Small intestine (tissue), 16 donors: ENCODE measurements at places on chromosomes 4 and X. TPM values are rescaled to one million over a fixed set of nuclear protein-coding genes. Genes with fewer than 3 reads are reported as not detected.

- DNase-seq, result no peak
Observed at GRCh38 chr4:156685308-156685707, 286.3 kb downstream of the PDGFC start.

DNA sequence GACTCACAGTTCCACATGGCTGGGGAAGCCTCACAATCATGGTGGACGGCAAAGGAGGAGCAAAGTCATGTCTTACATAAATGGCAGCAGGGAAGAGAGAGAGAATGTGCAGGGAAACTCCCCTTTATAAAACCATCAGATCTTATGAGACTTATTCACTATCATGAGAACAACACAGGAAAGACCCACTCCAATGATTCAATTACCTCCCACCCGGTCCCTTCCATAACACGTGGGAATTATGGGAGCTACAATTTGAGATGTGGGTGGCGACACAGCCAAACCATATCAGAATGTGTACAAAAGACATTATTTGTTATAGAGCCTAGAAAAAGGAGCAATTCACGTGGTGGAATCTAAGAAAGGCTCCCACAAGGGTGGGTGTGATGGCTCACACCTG, 10.8 kb upstream of the HERC6 start:
- DNase-seq, result no peak

- peak; percentile 59 for DNase-seq
Observed at GRCh38 chrX:35890699-35891098, 28.8 kb upstream of the CFAP47 start.

- DNase-seq, result no peak
Observed at GRCh38 chrX:77742788-77743476, 43.1 kb downstream of the ATRX start.

DNA sequence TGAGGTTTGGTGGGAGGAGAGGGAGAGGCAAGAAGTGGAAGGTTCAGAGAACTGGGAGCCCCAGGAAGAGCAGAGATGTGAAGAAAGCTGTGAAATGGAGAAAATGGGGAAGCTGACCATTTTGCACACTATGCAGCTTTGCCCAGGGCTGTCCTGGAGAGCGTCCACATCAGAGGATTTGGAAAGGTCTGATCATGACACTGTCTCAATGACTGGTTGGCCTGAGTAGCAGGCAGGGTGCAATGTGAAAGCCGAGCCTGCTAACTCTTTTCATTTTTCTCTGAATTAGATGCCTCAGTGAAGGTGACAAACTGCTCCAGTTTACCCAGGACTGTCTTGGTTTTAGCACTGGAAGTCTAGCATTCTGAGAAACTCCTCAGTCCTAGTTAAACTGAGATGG, 330.1 kb upstream of the RPS6KA3 start:
- no peak for DNase-seq

GRCh38 chr4:109942292-109942926, 29.7 kb downstream of the EGF start:
- no peak for DNase-seq

GRCh38 chr4:128468123-128468989, 180.7 kb upstream of the PGRMC2 start:
- peak; percentile 93 for DNase-seq

DNA sequence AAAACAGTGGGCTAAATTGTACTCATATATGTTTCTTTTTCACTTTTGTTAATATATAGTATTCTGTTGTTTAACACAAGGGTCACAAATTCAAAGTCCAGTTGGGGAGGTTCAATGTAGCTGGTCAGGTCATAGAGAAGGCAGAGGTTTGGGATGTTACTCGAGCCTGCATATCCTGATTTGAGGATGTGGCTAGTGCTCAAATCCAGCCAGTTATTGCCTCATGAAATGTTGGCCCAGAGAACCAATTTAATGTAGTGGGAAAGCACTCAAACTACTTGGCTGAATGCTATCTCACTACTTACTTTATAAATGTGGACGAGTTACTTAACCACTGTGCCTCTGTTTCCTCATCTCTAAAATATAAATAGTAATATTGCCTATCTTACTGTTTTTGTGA, 12.5 kb downstream of the USO1 start:
- DNase-seq, result no peak

DNA sequence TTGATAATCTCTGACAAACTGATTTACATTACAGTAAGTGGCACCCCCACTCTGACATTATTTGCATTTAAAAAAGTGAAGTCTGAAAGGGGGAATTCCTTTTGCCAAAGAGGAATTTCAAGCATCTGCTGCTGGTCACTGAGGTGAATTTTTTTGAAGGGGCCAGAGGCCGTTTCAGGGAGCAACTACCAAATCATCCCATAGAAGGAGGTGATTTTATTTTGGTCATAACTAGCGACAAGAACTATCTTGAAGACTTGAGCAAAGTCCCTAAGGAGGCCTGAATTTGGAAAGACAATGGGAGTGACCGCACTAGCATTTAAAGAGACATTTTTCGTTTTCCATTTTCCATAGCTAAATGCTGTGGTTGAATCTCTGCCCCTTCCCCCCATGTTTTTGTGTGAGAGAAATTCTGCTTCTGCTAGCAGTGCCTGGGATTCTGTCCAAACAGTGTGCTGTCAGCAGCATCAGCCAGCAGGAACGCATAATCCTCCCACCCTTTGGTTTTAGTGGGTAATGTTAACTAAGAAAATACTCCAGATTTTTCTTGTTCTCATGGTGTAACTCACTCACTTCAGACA, 110.1 kb upstream of the MED14 start:
- no peak for DNase-seq

- DNase-seq, result no peak
Observed at GRCh38 chrX:66013194-66013816, 26.6 kb downstream of the VSIG4 start.

DNA sequence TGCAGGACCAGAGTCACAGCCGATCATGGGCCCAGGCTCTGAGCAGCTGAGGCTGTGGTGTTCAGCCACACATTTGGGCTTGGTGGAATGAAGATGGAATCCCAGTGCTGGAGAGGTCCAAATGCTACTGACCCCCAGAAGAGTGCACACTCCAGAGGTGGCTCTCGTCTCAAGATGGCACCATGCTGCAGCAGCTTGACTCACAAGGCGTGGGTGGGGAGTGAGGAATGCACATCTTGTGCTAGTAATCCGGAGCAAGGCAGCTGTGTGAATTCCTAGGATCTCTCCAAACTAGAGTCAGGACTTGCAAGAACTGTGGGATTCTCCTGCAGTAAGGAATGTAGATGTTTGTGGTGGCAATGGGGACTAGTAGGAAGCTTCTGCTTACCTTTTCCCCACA, 28.7 kb downstream of the RAB28 start:
- no peak for DNase-seq

- DNase-seq, result no peak
Observed at GRCh38 chr4:132334081-132334480, 815.0 kb upstream of the PCDH10 start.

DNA sequence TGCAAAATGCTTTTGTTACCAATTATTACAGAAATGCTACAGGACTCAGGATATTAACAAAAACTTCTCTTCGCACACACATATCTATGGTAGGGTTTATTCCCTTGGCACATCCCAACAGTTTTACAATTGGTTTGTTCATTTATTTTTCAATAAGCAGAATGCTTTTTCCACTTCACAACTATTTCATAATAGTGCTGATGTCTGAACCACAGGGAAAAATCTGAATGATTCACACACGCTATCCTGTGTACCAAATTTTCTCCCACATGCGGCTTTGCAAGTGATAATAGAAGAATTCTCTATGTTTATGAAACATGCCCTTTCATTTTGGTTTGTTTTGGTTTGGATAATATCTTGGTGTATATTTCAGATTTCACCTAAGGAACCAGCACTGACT, 725.7 kb upstream of the TENM3 start:
- no peak for DNase-seq

Gene PITX2
- polyA plus RNA-seq, result 8.7 TPM

Gene TMSB15A
- 0.78 TPM for polyA plus RNA-seq

Gene ANK2
- 8.1 TPM for polyA plus RNA-seq

Gene FGFBP2
- polyA plus RNA-seq, result not detected

Gene HSD17B11
- 420 TPM for polyA plus RNA-seq

Gene GC
- polyA plus RNA-seq, result 0.65 TPM

Gene ETDA
- not detected for polyA plus RNA-seq

Gene MAGEE2
- not detected for polyA plus RNA-seq

Gene CLCN5
- polyA plus RNA-seq, result 51.0 TPM

Gene TRAM1L1
- 1.7 TPM for polyA plus RNA-seq
